ENCODE measurements at places on chromosomes 13 and 19.

- no peak for DNase-seq
Measured at GRCh38 chr19:48629297-48629598, 7.9 kb downstream of the DBP start.

- DNase-seq = no peak
Measured at GRCh38 chr19:30719189-30719998, 347.2 kb downstream of the ZNF536 start.

GRCh38 chr13:42885325-42885724, 103.9 kb downstream of the FAM216B start:
- no peak for DNase-seq

GRCh38 chr13:56424246-56424645, 716.5 kb upstream of the PRR20A start:
- DNase-seq = no peak

GRCh38 chr19:39104186-39104596, 20.0 kb downstream of the ACP7 start:
- DNase-seq = no peak

GRCh38 chr13:38417241-38417640, 67.6 kb downstream of the UFM1 start:
- DNase-seq = no peak

DNA sequence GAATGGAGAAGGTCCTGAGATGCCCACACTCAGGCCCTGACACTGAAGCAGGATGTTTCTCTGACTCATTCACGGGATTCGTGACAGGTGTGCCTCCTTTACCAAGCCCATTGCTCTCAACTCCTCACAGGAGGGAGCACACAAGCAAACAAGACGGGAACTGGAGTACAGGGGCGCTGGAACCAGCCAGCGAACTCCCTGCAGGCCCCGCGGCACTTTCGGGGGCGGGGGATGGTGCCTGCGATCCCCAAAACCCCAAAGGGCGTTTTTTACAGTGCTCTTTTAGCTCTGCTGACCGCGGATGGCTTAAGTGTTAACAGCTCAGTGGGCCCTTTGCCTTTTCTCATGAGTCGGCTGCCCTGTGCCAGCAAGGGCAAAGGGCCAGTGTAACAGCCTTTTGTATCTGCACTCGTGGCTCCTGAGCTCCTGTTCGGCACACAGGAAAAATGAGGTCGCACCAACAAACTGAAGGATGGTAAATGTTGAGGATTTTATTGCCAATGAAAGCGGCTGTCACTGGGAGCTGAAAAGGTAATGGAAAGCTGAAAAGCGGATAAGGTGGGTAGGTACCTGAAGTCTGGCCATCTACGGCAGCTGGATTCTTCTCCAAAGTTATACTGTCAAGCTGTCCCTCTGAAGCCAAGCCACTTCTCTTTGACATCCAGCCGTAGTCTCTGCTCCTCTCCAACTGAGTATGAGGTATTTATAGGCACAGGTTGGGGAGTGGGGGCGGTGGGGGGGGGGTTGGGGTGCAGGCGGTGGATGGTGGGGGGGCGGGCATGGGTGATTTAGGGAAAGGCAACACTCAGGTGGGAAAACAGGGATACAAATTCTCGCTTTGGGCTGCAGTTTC, 65.0 kb upstream of the TRPC4 start:
- DNase-seq = no peak

All from GOT3 (cell line).